ENCODE measurements at places on chromosomes 5 and 9.

DNA sequence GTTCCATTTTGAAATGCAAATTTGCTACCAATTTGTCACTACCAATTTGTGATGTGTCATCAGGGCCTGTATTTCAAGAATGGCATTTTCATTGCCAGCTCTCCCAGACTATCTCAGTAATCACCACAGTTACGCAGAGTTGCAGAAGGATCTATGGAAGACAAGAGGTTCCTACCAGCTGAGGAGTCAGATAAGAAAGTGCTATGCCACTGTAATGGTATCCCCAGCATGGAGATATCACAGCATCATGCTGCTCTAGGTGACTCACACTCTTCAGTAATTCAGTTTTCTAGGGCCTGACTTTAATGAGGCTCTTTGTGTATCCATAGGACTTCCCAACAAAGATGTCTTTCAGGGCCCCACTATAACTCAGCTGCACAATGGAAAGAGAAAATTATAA is 490.3 kb downstream of the ARHGEF28 start:
- DNase-seq, result no peak

- no peak for DNase-seq
Measured at GRCh38 chr9:133533857-133534256, 647 bp upstream of the ADAMTSL2 start.

GRCh38 chr5:136979131-136979530 is 520.0 kb downstream of the SPOCK1 start:
- no peak for DNase-seq

DNA sequence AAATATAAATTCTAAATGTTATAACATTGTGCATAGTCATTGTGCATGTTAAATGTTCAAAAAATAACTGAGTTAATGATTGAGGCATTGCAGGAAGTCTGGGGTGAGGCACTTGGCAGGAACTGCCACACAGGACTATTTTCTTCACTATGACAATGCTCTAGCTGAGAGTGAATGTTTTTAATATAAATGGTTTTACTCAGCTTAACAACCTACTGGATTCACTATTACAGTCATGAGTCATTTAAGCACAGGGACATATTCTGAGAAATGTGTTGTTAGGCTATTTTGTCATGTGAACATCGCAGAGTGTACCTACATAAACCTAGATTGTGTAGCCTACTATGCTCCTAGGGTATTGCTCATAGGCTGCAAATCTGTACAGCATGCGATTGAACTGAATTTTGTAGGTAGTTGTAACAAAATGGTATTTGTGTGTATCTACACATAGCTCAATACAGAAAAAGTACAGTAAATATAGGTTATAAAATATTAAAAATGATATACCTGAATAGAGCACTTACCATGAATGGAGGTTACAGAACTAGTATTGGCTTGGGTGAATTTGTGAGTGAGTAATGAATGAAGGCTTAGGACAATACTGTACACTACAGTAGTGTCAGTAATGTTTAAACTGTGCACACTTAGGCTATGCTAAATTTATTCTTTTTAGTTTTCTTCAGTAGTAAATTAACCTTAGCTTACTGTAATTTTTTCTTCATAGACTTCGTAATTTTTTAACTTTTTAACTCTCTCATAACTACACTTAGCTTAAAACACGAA is 346.1 kb upstream of the PTGER4 start:
- DNase-seq, result no peak

DNA sequence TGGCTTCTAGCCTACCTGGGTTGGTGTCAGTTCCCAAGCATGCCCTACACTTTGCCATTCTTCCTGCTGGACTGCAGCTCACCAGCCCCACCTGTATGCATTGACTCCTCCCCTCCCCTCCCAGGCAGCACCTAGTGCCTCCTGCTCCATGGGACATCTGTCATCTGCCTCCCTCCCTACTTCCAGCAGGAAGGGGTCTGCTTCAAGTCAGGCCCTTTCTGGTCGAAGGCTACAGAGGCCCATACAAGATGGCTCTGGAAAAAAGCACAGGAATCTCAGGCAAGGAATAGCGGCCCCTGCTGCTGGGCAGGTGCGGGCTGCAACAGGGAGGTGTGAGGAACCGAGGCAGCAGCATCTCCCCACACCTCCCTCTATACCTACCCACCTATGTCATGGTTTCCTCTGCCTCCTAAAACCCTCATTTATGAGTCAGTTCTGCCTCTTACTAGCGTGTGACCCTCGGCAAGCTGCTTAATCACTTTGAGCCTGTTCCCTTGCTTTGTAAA is 19.7 kb downstream of the WWC1 start:
- DNase-seq, result peak; percentile 71

- DNase-seq, result no peak
Measured at GRCh38 chr9:133901184-133901835, 90.8 kb downstream of the VAV2 start.

GRCh38 chr9:16335788-16336580 is 534.5 kb downstream of the BNC2 start:
- no peak for DNase-seq

GRCh38 chr9:89367726-89368437 is 49.6 kb downstream of the SECISBP2 start:
- DNase-seq, result no peak

GRCh38 chr9:78035383-78035993 is 3.9 kb upstream of the GNAQ start:
- peak; percentile 19 for DNase-seq

DNA sequence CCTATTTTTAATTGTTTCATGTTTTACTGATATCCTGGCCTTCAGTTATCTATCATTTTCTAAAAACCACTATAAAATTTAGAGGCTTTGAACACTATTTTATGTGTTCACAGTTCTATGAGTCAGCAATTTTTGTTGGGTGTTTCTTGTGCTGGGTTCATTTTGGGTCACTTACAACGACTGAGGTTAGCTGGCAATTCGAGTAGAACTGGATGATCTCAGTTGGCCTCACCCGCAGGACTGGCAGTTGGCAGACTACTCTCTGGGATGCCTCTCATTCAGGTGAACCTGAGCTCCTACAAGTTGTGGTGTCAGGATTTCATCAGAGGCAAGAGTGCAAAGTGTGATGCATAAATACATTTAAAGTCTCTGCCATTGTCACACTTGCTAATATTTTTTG is 151.0 kb upstream of the PAPPA start:
- no peak for DNase-seq

GRCh38 chr5:87029951-87030350 is 237.7 kb upstream of the RASA1 start:
- no peak for DNase-seq

DNA sequence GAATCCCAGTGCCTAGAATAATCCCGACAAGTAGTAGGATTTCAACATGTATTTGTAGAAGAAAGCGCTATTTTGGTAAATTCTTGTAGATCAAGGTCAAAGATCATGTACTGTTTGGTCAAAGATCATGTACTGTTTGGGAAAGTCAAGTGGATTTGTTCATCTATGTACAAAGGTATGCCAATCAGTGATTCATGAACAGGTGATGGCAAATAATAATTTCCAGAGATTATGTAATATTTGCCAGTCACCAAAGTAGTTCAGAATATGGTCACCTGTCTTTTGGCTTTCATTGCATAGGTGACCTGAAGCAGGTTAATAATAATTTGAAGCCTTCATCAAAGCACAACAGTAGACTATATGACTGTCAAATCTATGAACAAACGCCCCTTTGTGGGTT is 398.2 kb downstream of the EFNA5 start:
- DNase-seq, result no peak

GRCh38 chr9:130445268-130445983 is 665 bp downstream of the ASS1 start:
- DNase-seq, result peak; percentile 65

DNA sequence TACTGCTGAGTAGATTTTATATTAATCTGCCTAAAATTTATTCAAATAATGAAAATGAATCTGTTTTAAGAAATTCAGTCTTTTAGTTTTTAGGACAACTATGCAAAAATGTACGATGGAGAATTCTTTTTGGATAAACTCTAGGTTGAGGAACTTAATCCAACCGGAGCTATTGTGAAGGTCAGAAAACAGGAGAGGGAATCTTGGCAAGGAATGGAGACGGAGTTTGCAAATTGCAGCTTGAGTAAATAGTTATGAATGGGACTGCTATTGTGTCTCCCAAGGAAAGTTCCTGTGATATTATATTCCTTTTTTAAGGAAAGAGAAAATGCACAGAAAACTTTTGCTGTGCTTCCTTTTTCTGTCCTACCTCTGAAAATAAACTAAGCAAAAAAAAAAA is 67.9 kb downstream of the IQGAP2 start:
- DNase-seq, result no peak

- no peak for DNase-seq
Measured at GRCh38 chr5:2866662-2867372, 115.3 kb upstream of the IRX2 start.

DNA sequence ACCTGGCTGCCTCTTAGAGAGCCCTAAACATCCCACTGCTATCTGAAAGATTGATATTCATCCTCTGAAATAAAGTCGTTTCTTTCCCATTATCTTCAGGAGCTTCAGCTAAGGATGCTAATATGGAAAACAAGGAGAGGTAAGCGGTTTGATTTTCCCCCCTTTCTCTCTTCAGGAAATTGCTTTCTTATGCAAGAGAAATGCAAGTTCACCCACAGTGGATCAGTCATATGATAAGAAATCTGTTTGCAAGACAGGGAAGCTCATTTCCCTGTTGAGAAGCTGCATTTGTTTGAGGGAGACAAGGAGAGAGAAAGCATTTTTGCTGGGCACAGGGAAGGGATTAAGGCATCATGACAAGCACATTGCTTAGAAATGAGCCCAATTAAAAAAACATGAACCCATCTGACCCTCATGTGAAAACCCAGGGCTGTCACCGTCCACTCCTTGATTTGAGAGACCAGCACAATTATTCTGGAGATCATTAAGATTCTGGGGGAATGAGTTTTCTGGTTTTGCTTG is 53.7 kb upstream of the BOD1 start:
- no peak for DNase-seq

GRCh38 chr9:109488791-109489492 is 9.2 kb downstream of the PTPN3 start:
- no peak for DNase-seq
